ENCODE measurements at places on chromosomes 1 and 21.

GRCh38 chr1:115757326-115757725 lies 11.2 kb downstream of the CASQ2 start:
- DNase-seq = no peak

- peak; percentile 10 for DNase-seq
Measured at GRCh38 chr1:200780545-200781369, 42.1 kb downstream of the CAMSAP2 start.

DNA sequence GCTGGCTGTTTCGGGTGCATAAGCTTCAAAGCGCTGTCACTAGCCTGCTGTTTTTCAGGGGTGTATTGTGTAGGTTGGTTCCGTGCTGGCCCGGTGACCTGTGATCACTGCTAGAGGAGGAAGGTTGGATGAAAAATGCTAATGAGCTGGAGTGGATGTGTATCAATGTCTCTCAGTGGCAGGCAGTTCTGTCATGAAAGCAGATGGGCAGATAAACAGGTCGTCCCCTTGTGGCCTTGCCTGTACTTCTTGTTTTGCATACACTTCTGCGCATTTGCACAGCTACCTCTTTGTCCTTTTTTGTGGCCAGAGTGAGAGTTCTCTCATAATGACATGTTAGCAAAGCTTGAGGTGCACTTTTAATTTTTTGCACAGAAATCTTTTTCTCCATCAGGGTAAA lies 2.9 kb downstream of the SELENON start:
- DNase-seq = no peak

- no peak for DNase-seq
Measured at GRCh38 chr1:115186711-115187265, 97.5 kb upstream of the TSPAN2 start.

- DNase-seq = no peak
Measured at GRCh38 chr1:91592716-91593477, 92.2 kb downstream of the CDC7 start.

DNA sequence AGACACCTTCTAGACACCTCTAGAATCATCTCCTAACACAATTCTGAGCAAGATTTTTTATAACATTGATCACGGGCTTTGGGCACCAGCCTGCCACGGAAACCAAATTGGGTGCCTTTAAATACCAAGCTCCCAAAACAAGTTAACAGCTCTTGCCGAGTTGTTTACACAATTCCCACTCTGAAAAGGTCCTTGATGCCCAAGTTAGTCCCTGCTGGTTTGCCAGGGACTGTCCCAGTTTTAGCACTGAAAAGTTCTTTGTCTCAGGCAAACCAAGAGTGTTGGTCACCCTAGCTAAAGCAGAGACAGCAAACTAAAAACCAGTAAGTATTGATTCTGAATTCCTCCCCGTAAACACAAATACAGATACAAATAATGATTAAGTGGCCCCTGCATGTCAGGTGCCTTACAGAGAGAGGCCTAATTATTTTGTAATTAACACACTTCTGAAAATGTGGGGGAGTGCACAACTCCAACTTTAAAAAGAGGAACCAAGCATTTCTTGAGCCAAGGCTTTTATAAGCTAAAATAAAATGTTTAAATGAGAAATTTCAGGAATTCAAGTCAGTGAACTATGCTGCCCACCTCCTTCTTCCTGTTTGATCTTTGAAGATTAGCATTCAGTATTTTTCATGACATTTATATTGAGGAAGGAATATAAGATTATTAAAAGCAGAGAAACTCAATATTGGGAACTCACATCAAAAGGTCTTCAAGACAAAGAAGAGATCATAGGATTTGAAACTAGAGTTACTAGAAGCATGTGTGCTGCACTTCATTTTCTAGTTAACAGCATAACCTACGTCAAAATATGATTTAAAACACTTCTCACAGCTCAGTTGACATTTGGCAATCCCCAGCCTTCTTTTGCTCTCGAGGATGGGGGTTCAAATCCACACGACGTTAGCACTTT lies 9.0 kb upstream of the UBE2U start:
- DNase-seq = peak; percentile 27

DNA sequence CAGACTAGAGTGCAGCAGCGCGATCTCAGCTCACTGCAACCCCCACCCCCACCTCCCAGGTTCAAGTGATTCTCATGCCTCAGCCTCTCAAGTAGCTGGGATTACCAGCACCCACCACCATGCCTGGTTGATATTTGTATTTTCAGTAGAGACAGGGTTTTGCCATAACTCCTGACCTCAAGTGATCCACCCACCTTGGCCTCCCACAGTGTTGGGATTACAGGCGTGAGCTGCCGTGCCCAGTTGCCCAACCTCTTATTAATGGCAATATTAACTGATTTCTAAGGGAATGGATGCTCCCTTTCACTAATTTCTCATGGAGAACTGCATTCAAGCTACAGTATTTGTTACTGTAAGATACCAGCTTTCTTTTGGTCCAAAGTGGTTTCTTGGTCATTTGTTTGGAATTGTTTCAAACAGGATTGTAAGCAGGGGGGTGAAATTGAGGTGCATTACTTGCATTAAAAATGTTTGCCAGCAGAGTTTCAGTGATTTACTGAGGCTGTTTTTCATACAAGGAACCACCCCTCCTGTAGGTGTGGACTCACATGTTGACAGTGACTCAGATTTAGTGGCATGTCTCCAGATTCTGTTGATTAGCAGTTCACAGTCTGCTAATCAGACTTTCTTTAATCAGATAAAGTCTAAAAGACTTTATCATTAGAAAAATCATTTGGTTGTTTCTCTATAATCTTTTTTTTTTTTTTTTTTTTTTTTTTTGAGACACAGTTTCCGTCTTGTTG lies 3.9 kb upstream of the TGFBR3 start:
- peak; percentile 51 for DNase-seq

GRCh38 chr1:155253797-155254196 lies 1.5 kb downstream of the ENTREP3 start:
- DNase-seq = no peak

- DNase-seq = no peak
Measured at GRCh38 chr21:43721939-43722338, 3.0 kb downstream of the PDXK start.

DNA sequence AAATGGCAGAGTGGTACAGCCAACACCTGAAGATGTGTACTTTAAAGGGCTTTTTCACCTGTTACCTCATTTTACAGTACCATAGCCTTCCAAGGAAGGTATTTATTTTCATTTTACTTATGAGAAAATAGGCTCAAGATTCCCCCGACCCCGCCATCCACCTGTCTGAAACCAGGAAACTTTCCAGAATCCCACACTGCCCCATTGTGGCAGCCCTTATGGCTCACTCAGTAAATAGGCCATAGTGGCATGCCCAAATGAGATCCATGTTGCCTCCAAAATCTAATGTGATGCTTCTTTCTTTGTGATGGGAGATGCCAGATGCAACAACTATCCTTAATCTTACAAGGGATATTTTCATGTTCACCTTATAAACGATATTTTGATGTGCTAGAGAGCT lies 97.8 kb downstream of the EBNA1BP2 start:
- DNase-seq = no peak
